T-helper 17 cell (primary cell): ENCODE measurements at places on chromosomes 3 and 15. TPM values are rescaled to one million over a fixed set of nuclear protein-coding genes. Genes with fewer than 3 reads are reported as not detected.

SCAANT1 gene
- not detected for total RNA-seq

DUOX1 gene
- total RNA-seq, result 0.42 TPM

MEIS2 gene
- not detected for total RNA-seq

TRPM1 gene
- total RNA-seq, result not detected

TRH gene
- total RNA-seq, result not detected

ANKRD63 gene
- 0.42 TPM for total RNA-seq

RMDN3 gene
- total RNA-seq, result 33.1 TPM

FHIT gene
- total RNA-seq, result 18.8 TPM

SLC12A8 gene
- not detected for total RNA-seq

TMEM42 gene
- 13.9 TPM for total RNA-seq

SCN11A gene
- 0.05 TPM for total RNA-seq

ZBED2 gene
- 0.12 TPM for total RNA-seq

LTF gene
- not detected for total RNA-seq
